Activated CD4-positive, alpha-beta T cell treated with anti-CD3 and anti-CD28 coated beads, Interleukin-2, Interleukin-6, amounts not matched to agents 100 ng/mL and 50 ng/mL, durations not matched to agents 16 hours and 8 hours (primary cell): ENCODE measurements at places on chromosomes 6 and 20.

GRCh38 chr20:44997668-44998067 is 31.4 kb downstream of the STK4 start:
- no peak for DNase-seq

DNA sequence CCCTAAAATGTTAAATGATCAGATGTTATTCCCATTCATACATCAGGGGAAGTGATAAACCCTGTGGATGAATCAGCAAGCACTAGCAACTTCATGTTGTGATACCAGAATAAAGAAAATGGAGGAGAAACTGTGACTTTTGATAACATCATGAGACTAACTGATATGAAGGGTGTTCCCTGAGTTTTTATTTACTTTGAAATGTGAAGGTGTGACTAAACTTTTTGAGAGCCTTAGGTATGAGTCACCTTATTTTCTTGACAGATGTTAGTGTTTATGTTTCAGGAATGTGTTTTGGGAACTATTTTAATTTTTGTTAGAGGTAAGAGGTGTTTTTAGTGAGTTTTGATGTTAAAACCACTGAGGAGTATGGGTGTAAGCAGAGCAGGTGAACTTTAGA is 4.4 kb downstream of the PARD6B start:
- no peak for DNase-seq

DNA sequence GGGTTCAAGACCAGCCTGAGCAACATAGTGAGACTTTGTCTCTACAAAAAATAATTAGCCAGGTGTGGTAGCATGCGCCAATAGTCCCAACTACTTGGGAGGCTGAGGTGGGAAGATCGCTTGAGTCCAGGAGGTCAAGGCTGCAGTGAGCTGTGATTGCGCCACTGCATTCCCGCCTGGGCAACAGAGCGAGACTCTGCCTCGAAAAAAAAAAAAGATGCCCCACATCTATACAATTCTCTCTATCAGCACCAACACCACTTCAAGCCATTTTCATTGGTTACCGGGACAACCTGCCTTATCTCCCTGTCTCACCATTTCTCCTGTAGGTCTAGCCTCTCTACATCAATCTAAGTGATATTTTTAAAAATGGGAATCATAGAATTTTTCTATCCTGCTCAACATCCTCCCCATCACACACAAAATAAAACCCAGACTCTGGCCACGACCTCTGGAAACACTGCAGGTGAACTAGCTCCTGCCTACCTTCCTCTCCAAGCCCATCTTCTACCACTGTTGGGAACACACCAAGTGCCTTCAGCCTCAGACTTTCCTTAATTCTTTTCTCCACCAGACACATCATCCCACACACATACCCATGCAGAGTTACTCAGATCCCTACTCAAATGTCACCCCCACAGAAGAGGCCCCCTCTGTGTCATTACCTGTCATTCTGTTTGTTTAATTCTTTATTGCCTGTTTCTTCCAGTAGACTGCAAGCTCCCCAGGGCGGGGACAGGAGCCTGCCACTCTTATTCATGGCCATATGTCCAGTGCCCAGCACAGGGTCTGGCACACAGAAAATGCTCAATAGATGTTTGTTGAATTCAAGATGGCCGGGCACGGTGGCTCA is 9.6 kb upstream of the PLTP start:
- no peak for DNase-seq

DNA sequence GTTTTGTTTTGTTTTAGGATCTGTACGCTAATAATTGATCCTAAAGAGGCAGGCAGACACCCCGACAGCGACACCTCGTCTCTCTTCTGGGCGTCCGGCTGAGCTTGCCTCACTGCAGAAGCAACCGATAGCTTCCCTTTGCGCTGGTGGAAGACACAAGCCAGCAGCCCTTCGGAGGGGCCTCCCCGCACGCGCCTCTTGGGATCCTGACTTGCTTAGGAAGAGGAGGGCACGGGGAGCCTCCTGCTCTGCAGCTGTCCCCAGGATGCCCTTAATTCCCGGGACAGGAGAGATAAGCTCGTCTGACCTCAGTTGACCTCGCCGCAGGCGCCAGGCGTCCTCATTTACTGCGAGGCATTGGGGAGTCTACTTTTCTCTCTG is 94.0 kb downstream of the CD83 start:
- no peak for DNase-seq

GRCh38 chr6:56756219-56756789 is 113.6 kb upstream of the DST start:
- no peak for DNase-seq

- no peak for DNase-seq
Measured at GRCh38 chr6:167476844-167477595, 152.1 kb downstream of the TTLL2 start.

DNA sequence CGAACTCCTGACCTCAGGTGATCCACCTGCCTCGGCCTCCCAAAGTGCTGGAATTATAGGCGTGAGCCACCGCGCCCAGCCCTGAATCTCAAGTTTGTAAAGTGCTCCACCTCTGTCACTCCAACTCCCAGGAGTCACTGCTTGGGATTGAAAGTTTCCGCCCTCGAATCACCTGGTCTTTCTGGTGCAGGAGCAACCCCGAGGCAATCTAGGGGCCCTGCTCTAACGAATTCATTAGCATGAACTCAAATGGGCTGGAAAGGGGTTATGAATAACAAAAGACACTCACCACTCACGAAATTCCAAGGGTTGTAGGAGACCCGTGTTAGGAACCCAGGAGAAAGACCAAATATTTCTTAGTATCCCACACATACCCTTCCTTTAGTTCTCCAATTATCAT is 26.1 kb downstream of the RBCK1 start:
- DNase-seq, result no peak

GRCh38 chr20:15107931-15108330 is 770.5 kb upstream of the FLRT3 start:
- no peak for DNase-seq

DNA sequence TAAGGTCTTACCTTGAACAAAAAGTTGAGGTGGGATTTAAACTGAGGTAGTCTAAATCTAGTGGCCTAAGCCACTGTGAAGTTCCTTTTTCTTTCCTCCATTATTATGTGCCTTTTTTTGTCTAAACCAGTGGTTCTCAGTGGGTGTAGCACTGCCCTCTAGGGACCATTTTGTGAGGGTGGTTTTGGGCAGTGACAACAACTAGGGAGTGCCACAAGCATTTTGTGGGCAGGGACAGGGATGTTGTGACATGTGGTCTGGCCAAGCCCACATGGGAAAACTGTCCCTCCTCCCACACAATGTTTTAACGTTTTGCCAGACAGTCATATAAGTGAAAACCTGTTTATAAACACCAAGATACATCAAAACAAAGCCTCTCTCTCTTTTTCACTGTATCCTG is 899.4 kb upstream of the FLRT3 start:
- peak; percentile 23 for DNase-seq

DNA sequence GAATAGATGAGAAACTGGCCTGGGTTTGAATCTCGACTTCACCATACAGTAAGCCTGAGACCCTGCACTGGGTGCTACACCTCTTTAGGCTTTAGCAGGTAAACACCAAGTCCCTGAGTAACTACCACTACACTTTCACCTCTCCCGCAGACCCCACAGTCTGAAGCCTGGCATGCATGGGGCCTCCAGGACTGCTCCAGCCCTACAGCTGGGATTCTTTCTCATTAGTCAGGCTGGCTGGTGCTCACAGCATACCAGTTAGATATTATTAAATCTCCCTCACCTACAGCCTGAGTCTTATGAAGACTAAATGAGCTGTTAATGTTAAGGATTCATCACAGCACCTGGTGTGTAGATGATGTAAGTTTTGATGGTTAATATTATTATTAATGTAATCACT is 388.7 kb downstream of the ARHGAP18 start:
- no peak for DNase-seq

DNA sequence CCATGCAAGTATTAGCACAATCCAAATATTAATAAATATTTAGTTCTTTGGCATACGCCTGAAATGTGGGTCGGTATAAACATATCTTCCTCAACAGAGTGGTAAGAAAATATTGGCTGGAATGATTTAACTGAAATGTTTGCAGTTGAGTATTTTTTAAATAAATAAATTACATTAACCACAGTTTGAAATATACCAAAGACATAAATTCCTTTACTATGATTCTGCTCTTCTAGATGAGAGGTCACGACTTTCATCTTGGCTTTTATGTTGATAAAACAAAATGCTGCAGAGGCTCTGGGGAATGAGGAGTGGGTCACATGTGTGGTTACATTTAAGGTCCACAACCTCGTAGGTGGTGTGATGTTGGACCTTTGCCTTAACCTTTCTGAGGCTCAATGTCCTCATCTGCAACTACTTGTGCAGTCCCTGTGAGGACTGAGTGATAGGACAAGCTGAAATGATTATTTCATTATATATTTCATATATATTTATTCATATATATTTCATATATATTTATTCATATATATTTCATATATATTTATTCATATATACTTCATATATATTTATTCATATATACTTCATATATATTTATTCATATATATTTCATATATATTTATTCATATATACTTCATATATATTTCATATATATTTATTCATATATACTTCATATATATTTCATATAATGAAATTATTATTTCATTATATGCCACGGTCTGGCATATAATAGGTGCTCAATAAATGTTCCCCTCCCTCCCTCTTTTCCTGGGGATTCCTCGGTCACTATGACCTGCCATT is 107.4 kb downstream of the SAMD5 start:
- DNase-seq, result no peak
